ENCODE measurements at places on chromosomes 5 and 9.

- DNase-seq: no peak
Observed at GRCh38 chr9:35495984-35496383, 6.1 kb downstream of the RUSC2 start.

GRCh38 chr5:54446379-54446732 is 9.1 kb upstream of the HSPB3 start:
- DNase-seq: no peak

DNA sequence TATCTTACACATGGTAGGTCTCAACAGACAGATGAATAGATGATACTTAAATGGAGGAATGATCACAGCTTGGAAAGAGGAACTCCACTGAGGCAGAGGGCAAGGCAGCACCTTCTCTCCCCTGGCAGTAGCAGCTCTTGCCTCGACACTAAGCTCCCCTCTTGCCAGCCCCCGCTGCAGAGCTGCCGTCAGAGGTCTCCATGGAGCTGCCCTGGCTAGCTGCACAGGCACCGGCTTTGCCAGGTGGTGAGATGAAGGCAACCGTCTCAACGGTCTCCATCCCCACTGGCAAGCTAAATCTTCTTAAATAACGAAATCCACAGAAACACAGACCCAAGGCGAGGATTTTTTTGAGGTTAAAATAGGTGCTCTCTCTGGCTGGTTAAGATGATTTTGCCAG is 81.2 kb downstream of the CRB2 start:
- DNase-seq: no peak

- DNase-seq: no peak
Observed at GRCh38 chr9:31799953-31800609, 584.4 kb upstream of the ACO1 start.

GRCh38 chr9:105850852-105851500 is 156.6 kb downstream of the TMEM38B start:
- DNase-seq: no peak

DNA sequence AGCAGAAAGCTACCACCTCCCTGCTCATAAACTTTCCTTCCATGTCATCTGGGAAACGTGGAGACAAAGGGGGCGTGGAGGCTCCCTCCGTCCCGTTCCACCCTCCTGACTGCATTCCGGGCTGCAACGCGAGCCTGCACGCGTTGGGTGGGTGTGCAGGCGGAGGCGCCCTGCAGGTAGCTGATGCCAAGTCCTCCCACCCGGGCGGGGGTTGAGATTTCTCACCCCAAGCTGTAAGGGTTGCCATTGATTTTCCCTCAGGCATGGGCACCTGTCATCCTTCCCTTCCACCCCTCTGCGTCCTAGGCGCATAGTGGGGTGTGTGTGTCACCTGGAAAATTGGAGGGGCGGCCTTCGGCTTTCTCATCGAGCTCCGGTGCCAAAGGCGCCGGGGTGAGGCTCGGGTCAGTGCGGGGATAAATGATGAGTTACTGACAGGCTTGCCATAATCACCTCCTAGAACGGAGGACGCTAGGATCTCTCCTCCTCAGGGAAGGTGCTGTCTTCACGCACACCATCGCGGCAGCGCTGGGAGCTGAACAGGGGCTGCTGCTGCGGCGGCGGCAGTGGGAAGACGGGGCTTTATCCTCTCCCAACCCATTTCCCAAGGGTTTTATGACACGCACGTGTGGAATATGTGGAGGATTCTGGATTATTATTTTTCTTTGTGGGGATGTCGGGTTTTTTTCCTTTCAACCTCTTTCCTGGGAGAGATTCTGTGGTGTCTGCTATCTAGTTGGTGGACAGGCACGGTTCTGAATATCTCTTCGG is 973 bp downstream of the PLPPR1 start:
- no peak for DNase-seq

DNA sequence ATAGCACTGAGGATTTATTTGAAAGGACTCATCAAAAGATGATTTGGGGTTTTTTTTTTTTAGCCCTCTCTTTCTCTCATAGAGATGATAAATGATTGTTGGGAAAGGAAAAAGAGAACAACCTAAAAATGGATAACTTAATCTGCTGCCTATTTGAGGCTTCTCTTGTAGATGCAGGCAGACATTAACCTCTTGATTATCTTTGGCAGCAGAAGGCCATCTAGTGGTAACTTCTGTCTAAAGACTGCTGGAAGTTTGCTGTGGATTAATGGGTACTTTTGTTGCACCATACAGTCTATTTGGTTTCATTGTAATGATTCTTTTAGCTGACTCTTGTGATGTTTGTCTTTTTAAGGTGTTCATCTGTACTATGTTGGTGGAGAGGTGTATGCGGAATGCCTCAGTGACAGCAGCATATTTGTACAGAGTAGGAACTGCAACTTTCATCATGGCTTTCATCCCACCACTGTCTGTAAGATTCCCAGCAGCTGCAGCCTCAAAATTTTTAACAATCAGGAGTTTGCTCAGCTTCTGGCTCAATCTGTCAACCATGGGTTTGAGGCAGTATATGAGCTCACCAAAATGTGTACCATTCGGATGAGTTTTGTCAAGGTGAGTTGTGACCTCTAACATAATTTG is 18.8 kb downstream of the SMIM32 start:
- no peak for DNase-seq

- DNase-seq: no peak
Observed at GRCh38 chr9:77725820-77726219, 77.7 kb upstream of the GNA14 start.

- DNase-seq: peak; percentile 2
Observed at GRCh38 chr9:109440797-109441287, 57.3 kb downstream of the PTPN3 start.

GRCh38 chr9:10008101-10008799 is 604.6 kb downstream of the PTPRD start:
- no peak for DNase-seq
